ENCODE measurements at places on chromosomes 11 and 22.

- DNase-seq = no peak
Observed at GRCh38 chr22:36701965-36702621, 1.5 kb downstream of the CACNG2 start.

GRCh38 chr11:111776398-111777093, 10.4 kb upstream of the PPP2R1B start:
- DNase-seq = no peak

DNA sequence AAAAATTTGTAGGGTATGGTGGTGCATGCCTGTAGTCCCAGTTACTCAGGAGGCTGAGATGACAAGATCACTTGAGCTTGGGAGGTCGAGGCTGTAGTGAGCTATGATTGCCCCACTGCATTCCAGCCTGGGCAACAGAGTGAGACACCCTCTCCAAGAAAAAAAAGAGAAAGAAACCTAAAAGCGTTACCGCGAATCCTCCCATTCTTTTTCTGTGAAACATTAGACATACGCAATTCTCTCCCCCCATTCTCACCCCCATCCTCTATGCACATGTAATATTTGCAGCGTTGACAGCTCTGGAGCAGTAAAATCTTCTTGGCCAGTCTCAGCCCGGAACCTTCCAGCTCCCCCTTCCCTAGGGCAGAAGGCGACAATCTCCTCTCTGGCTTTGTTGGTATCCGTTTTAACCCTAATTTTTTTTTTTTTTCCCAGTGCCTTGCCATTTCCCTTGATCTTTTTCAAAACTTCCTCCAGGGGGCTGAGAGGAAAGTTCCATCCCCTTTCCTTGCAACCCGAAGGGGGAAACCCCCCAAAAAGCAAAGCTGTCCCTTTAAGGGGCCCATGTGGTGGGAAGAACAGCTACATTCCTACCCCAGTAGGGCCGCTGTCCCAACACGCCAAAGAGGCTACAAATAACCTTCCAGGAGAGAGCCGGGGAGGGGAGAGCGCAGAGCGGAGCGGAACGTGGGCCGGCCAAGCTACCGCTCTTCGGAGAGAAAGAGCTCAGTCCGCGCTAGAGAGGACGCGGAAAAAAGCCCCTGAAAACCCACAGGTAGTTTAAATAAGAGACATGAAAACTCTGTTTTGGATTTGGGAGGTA, 1.9 kb downstream of the LRP4 start:
- no peak for DNase-seq

DNA sequence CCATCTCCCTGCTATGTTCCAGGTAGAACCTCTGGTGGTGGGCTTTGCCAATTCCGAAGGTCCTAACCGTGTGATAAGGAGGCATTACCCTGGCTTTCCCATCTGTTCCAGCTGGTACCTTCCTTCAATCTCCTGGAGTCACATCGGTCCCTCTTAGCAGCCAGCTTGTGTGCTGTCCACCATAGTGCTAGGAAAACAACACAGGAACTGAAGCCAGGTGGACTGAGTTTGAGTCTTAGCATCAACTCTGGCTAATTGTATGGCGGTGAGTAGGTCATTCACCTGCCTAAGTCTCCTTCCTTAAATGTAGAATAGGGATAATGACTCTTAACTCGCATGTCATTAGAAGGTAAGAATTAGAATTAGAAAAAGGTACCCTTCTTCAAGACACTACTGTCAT, 159.6 kb upstream of the E2F8 start:
- no peak for DNase-seq

- no peak for DNase-seq
Observed at GRCh38 chr11:69617682-69618081, 23.3 kb upstream of the CCND1 start.

- DNase-seq = no peak
Observed at GRCh38 chr11:126345759-126346585, 9.5 kb upstream of the ST3GAL4 start.

DNA sequence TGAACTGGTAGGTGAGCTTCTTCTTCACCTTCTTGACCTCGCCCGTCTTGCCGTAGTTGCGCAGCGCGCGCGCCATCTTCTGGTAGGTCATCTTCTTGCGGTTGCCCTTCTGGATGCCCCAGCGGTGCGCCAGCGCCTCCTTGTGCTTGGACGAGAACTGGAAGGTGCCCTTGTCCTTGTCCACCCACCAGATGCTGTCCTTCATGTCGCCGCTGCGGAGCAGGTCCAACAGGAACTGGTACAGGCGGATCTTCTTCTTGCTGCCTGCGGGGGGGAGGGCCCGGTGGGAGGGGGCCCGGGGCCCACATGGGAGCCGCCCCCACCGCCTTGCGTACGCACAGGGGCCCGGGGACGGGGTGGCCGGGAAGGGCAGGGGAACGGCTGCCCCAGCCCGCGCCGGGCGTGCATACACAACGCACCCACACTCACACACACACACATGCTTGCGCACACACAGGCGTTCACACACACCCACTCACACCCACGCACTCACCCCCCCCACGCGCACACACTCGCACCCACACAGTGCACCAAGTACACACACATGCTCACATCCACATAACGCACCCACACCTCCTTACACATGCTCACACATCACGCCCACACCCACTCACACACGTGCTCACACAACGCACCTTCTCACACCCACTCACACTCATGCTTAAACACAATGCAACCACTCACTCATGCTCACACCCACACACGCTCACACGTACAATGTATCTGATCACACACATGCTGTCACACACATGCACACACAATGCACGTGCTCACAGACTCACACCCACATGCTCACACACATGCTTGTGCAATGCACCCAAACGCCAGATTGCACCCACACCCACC, 3.0 kb upstream of the MYBPC3 start:
- no peak for DNase-seq

GRCh38 chr11:42772886-42773285, 538.9 kb upstream of the API5 start:
- no peak for DNase-seq

All from stimulated activated CD4-positive, alpha-beta T cell treated with anti-CD3 and anti-CD28 coated beads, Interleukin-1b, Interleukin-23, amount 100 ng/mL, for 4 hours (primary cell).